Stimulated activated CD4-positive, alpha-beta T cell treated with anti-CD3 and anti-CD28 coated beads, Interleukin-1b, Interleukin-23, amount 100 ng/mL, for 4 hours (primary cell): ENCODE measurements at places on chromosomes 2 and 18.

- no peak for DNase-seq
Measured at GRCh38 chr18:3985020-3985419, 470.1 kb downstream of the DLGAP1 start.

GRCh38 chr18:23032030-23032582, 99.0 kb downstream of the RBBP8 start:
- no peak for DNase-seq

GRCh38 chr2:149597050-149597667, 9.6 kb upstream of the MMADHC start:
- DNase-seq, result no peak

- no peak for DNase-seq
Measured at GRCh38 chr2:153476816-153477635, 1.5 kb downstream of the RPRM start.

GRCh38 chr2:178550352-178550751, 70.1 kb downstream of the PLEKHA3 start:
- DNase-seq, result no peak

DNA sequence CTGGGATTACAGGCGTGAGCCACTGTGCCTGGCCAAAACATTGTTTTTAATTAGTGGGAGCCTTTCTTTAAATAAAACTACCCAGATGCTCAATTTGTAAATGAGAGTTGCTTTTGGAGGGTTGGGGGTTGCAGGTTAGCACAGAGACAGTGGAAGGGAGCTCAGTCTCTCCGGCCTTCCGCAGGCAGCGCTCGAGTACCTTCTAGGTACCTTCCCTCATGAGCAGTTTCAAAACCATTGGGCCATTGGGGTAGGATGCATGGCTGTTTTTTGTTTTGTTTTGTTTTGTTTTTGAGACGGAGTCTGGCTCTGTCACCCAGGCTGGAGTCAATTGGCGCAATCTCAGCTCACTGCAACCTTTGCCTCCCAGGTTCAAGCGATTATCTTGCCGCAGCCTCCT, 19.0 kb downstream of the SLC66A3 start:
- no peak for DNase-seq
